ENCODE measurements at places on chromosomes 7 and 10.

- no peak for DNase-seq
These were observed 56.8 kb upstream of the CD36 start for GRCh38 chr7:80581486-80582260.

GRCh38 chr10:91711885-91712680 is 79.2 kb upstream of the PPP1R3C start:
- no peak for DNase-seq

GRCh38 chr10:78321000-78321399 is 287.3 kb downstream of the RPS24 start:
- DNase-seq: no peak

DNA sequence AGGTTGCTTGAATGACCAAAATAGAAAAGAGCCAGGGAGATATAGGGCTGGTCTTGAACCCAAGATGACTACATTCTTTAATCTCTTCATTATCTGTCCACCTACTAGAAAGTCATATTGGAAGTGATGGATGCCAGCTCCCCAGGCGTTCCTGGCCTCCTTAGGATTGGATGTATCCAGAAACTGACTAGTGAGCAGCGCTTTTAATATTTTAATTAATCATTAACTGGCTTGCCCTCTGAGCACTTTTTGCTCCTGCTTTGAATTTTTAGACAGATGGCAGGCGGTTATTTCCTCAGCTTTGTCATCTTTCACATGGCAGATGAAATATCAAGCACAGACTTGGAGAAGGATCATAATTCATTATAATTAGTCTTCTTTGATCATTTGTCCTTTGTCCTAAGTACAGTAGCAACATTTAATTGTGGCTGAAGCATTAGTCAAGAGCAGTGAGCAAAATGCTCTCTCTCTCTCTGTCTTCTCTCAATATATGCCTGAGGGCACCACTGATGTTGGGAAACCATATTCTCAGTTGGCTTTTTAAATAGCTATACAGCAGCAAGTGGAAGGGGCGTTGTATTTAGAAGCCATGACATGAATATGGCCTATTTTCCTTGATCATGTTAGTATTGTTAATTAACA is 588.0 kb downstream of the NRG3 start:
- no peak for DNase-seq

DNA sequence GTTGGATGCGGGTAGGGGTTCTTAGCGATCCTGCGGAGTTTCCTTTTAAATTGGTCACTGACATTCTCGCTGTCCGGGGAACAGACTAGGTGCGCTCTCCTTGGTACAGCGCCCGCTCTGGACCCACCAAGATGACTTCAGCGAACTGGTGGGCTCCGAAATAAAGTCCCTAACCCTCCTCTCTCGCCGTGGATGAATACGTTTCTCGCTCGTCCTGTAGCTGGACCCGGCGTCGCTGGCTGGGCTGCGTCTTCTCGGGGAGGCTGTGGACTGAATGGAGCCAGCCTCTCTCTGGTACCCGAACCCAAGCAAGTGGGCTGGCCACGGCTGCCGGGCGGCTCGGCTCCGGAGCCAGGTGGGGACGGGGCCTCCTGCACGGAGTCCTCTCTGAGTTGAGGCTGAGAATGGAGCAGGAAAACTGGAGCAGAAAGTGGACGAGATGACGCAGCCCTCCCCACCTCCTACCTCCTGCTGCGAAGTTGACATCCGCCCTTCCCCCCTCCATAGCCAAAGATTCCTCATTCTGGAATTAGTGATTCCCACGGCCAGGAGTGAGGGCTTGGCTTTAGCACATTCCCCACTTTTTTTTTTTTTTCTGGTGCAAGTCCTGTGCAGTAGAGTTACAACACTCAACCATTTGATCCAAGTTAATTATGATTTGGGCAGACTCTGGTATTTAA is 1.5 kb downstream of the UNC5B start:
- DNase-seq: peak; percentile 95

- no peak for DNase-seq
These were observed 41.2 kb upstream of the UBE3C start for GRCh38 chr7:157097569-157097968.

DNA sequence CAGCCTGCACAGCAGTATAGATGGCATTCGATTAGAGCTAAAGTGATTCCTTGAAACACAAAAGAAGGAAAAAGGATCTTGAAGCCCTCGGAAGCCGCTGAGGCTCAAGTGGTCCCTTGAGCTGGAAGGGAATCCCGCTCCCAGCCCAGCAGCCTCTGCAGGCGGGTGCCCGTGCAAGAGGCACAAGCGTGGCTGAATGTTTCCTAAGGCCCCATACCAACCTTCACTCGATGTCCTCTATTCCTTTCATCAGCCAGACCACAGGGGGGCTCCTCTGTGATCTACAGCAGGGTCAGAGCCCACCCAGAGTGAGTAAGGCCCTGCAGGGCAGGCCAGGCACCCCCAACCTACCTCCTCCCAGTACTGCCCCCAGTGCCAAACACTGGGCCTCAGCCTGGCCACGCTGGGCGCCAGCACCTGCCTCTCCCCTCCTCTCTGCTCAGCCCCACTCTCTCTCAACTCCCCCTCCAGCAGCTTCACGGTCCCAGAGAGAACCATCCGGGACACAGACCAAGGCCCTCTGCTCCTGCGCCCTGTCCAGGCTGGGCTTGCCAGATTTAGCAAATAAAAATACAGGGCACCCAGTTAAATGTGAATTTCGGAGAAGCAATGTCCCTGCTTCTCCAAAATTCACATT is 30.5 kb downstream of the EBF3 start:
- DNase-seq: no peak

- no peak for DNase-seq
These were observed 89.8 kb downstream of the CAMK1D start for GRCh38 chr10:12438919-12439692.

DNA sequence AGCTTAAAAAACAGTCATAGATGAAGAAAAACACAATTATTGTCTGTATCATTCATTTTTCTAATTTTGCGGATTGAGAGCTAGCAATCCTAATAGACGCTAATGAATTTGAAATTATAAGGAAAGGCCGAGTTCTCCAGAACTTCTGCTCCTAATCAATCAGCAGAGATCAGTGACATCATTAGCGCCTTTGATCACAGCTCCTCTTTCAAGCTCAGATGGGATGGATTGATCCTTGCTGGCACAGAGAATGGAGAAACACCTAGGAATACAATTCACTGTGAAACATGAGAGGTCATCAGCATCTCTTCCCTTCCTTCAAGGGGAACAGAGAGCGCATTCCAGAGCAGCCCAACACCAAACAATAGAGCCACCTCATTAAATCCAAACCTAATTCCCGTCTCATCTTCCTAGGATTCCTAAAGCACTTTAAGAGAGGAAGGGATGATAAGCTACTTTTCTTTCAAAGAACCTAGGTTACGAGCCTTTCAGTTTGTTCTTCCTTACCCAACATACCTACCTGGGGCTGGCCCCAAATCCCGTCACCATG is 24.4 kb downstream of the GLI3 start:
- DNase-seq: no peak

DNA sequence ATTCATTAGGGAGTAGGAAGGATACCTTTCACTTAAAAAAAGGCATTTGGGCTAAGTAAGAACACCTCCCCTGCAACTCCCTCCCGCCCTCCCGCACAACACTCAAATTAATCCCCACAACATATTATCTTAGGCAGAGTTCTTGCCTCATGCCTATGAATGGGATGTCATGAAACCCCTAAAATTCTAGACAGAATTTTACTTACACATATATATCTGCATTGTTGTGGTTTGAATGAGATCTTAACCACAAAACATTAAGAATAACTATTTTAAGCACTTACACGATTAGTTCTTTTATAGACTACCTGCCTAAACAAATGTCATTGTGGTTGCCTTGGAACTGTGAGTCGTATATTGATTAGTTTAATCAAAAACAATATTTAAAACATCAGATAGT is 4.5 kb upstream of the ITGB1 start:
- DNase-seq: peak; percentile 53

DNA sequence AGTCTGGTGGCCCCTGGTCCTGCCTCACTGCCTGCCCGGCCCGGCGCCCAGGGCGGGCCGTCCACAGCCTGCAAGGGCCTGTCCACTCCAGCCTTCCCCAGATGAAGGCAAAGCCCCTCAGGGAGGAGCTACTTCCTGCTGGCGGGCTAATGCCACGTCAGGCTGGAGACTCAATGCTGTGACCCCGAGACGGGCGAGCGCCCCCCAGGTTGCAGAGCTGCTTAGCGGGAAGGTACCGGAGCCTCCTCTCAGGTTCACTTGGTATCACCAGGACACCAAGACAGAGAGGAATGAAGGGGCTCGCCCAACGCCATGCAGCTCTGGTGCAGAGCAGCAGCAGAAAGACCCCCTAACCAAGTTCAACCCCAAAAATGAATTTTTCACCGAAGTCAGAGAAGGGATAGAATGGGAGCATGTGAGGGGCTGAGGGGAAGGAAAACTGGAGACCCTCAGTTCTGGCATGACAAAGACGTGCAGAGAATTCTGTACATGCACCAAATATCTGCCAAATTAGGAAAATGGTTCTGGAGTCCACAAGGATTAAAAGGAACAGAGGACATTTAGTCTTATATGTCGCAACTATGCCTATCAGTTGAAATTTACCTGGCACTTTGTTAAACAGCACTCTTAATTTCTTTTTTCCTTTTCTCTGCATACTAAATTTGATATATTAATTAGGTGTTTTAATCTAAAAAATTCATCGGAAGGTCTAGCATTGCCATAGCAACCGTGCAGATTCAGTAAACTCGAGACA is 2.8 kb downstream of the STK32C start:
- no peak for DNase-seq

GRCh38 chr7:90210981-90211380 is 559 bp upstream of the STEAP2 start:
- no peak for DNase-seq

DNA sequence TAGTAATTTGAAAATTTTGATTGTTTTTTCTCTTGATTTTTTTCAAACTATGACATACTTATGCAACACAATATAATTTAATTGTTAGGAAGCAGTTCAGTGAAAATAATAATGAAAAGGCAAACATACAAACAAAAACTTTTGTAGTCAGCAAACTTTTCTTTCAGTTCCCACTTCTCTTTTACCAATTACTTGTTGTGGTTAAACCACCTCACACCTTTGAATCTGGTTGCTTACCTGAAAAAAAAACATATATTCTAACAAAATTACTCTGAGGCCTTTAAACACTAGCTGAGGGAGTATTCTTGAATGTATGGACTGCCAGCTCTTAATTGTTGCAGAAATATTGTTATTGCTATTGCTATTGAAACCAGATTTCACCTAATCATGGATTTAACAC is 266.2 kb upstream of the SEMA3C start:
- no peak for DNase-seq

- DNase-seq: no peak
These were observed 100.5 kb upstream of the LRRC4 start for GRCh38 chr7:128131731-128132130.

DNA sequence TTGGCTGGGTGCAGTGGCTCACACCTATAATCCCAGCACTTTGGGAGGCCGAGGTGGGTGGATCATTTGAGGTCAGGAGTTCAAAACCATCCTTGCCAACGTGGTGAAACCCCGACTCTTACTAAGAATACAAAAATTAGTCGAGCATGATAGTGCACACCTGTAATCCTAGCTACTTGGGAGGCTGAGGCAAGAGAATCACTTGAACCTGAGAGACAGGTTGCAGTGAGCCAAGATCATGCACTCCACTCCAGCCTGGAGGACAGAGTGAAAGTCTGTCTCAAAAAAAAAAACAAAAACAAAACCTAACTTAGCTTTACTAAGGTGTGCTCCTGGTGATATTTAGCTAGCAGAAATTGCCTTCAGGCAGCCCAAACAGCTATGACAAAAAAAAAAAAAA is 24.3 kb upstream of the VDAC2 start:
- DNase-seq: no peak
